ENCODE measurements at places on chromosomes 11 and 22.
A peak's percentile ranks its signal among the peaks of the same experiment; 100 is the strongest.

- no peak for DNase-seq
These were observed 73.3 kb downstream of the PRSS23 start for GRCh38 chr11:86873573-86874083.

GRCh38 chr11:14902650-14903350 lies 10.8 kb upstream of the CYP2R1 start:
- no peak for DNase-seq

GRCh38 chr22:42639541-42640241 lies 710 bp downstream of the ATP5MGL start:
- DNase-seq = no peak

GRCh38 chr11:73999581-74000306 lies 9.1 kb downstream of the UCP3 start:
- no peak for DNase-seq

DNA sequence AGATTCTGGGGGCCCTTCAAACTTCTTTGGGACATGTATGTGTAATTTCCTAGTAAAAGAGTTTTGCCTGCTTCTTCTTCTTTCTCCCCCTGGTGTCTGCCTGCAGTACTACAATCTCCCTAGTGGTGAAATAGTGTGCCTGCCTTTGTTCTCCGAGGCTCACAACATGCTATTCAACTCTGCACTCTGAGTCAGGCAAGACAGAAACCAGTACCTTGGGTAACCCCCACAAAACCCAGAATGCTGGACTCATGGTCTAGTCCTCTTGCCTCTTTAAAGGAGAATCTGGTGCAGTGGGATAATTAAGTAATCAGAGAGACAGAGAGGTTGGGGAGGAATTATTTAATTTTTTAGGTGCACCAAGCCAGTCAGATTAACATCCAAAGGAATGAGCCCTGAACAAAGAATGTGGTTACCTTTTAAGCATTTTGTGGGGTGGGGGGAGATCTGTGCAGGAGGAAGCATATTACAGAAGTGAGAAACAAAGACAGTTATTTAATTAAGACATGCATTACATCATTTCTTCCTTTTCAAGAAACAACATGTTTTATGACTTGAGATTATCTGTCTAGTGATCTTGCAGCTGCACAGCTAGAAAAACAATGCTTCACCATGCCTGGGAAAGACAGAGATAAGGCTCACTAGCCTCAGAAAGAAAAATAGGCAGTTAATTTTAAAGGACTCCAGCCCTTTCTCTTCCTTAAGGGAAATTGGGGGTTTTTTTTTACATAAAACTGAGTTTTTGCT lies 11.0 kb upstream of the MS4A6A start:
- peak; percentile 77 for DNase-seq

DNA sequence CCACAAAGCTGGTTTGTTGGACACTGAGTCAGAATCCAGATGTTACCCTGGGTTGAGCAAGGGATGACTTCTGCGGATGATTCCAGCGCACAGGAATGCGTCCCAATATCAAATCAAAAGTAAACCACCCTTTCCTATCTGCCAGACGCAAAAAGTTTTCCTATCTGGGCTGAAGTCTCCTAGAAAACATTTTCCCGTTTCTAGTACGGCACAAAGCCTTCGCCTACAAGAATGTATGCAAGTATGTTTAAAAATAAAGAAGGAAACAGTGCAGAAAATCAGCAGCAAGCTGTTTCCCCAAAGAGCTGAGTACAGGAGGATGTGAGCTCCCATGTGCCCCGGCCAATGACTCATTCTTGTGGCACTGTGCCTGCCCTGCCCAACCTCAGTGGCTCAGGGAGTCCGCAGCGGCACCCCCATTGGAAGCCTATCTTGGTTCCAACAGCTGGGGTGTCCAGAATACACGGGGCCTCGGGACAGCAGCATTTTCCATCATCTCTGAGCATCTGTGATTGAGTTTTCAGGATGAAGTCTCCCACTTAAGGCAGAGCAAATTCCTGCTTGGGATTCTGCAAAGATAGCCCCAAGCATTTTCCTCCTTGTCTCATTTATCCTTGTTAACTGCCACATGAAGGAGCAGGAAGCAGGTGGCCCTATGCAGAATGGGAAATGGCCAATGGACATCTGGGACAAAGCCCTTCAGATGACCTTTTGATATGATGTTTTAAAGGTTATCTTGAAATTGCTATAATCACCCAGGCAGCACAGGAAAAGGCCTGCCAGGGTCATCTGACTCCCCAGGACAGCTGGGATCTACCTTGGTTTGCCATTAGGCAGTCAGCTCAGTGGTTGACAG lies 17.5 kb downstream of the KCNJ5 start:
- peak; percentile 79 for DNase-seq

DNA sequence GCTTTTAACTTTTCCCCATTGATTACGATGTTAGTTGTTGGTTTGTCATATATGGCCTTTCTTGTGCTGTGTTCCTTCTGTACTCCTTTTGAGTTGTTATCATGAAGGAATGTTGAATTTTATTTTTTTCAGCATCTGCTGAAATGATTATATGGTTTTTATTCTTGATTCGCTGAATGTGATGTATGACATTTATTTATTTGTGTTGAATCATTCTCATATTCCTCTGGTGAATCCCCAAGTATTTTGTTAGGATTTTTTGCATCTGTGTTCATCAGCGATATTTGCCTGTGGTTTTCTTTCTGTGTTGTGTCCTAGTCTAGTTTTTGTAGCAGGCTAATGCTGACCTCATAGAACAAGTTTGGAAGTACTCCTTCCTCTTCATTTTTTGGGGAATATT lies 78.2 kb downstream of the GGT1 start:
- no peak for DNase-seq

DNA sequence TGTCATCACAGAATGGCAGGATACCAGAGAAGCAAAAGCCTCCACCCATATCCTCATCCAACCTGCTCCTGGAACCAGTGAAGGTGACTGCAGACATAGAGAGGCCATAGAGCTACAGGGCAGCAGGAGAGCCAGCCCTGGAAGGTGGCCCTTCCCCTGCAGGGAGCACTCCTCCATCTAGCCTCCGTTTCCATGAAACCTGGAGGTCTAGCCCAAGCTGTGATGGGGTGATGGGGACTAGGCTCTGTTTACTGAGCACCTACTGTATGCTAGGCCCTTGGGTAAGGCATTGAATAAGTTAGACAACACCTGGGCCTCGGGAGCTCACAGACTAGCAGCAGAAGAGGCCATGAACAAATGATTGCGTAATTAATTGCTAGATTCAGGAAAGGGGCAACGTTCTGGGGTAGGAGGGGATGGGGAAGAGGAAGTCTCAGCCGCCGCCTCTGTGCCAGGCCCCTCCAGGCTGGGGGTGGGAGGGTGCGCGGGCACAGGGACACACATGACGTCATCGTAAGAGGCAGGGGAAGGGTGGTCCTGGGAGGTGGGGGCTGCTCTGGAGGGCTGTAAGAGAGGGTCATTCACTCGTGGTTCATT lies 784 bp upstream of the SYNGR1 start:
- peak; percentile 50 for DNase-seq
